Stimulated activated CD4-positive, alpha-beta T cell treated with anti-CD3 and anti-CD28 coated beads, Interleukin-12 subunit alpha, Interleukin-12 subunit beta, amount 100 ng/mL, for 24 hours (primary cell): ENCODE measurements at places on chromosomes 6 and 20.
A peak's percentile ranks its signal among the peaks of the same experiment; 100 is the strongest.

- DNase-seq, result peak; percentile 43
Measured at GRCh38 chr20:4130404-4131189, 115.2 kb upstream of the RNF24 start.

DNA sequence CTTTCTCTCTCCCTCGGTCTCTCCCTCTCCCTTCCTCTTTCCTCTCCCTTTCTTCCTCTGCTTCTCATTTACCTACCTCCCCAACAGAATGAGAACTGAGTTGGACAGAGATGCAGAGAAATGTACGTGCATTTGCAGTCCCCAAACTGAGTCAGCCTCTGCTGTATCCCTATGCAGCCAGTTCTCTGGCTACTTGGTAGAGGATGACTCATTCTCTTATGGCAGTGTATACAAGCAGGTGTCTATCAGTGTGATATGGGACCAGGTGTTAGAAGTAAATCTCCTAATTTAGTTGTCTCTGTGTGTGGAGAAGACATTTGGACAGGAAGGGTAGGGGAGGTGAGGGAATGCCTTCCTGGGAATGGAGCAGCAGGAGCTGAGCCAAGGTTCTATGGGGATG lies 470.8 kb downstream of the CD109 start:
- no peak for DNase-seq

DNA sequence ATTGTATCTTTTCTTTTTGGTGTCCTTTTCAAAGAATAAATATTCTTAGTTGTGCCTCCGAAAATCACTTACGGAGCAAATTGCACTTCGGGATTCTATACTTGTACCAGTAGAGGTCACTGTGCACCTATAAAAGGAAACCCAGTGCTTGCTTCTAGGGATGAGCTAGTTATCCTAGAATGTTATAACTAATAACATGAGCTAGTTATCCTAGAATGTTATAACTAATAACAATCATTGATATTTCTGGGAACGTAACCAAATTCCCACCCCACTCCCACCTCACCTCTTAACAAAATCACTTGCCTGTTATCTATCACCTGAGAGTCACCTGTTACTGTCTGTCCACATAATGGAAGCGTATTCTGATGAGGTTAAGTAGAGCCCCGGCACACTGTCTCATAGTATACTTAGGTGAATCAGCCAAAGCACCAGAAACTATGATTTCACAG lies 126.9 kb upstream of the TIAM2 start:
- DNase-seq, result no peak

GRCh38 chr6:158026054-158026900 lies 44.6 kb downstream of the SYNJ2 start:
- DNase-seq, result peak; percentile 64

- no peak for DNase-seq
Measured at GRCh38 chr6:54428431-54428830, 120.2 kb downstream of the TINAG start.

- no peak for DNase-seq
Measured at GRCh38 chr6:151385177-151385576, 6.2 kb downstream of the ZBTB2 start.

- no peak for DNase-seq
Measured at GRCh38 chr20:5469111-5469510, 152.4 kb upstream of the PROKR2 start.

DNA sequence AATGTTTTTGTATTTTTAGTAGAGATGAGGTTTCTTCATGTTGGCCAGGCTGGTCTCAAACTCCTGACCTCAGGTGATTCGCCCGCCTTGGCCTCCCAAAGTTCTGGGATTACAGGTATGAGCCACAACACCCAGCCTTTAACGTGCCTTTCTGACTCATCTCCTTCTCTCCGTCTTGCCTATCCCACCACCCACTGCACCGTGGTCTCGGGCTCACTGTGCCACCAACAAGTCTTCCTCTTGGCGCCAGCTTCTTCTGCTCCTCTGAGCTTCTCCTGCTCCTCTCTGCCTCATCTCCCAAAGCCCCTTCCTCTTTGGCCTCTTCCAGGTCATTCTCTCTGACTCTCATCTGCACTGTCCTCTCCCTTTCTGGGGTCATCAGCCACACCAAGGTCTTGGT lies 41.0 kb downstream of the TMEM242 start:
- DNase-seq, result no peak

- DNase-seq, result no peak
Measured at GRCh38 chr6:97059473-97059872, 134.9 kb downstream of the KLHL32 start.

DNA sequence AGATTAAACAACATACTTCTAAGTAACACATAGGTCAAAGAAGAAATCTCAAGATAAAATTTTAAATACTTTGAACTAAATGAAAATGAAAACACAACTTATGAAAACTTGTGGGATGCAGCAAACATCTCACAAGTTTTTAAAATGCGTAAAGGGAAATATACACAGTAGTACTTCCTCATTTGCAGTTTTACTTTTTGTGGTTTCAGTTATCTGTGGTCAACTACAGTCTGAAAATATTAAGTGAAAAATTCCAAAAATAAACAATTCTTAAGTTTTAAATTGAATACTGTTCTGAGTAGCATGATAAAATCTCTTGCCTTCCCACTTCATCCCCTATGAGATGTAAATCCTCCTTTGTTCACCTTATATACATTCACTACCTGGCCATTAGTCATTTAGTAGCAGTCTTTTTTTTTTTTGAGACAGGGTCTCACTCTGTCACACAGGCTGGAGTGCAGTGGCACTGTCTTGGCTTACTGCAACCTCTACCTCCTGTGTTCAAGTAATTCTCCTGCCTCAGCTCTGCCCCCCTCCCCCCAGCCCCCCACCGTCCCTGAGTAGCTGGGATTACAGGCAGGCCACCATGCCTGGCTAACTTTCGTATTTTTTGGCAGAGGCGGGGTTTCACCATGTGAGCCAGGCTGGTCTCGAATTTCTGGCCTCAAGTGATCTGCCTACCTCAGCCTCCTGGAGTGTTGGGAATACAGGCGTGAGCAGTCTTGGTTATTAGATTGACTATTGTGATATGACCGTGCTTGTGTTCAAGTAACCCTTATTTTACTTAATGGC lies 154.6 kb upstream of the AHI1 start:
- no peak for DNase-seq

- DNase-seq, result no peak
Measured at GRCh38 chr6:41545247-41545702, 906 bp upstream of the FOXP4 start.

GRCh38 chr6:157054531-157054979 lies 268.8 kb downstream of the TMEM242 start:
- no peak for DNase-seq

GRCh38 chr6:30970946-30971345 lies 12.6 kb upstream of the MUC21 start:
- DNase-seq, result no peak

GRCh38 chr6:147037881-147038280 lies 166.3 kb upstream of the STXBP5 start:
- DNase-seq, result no peak

DNA sequence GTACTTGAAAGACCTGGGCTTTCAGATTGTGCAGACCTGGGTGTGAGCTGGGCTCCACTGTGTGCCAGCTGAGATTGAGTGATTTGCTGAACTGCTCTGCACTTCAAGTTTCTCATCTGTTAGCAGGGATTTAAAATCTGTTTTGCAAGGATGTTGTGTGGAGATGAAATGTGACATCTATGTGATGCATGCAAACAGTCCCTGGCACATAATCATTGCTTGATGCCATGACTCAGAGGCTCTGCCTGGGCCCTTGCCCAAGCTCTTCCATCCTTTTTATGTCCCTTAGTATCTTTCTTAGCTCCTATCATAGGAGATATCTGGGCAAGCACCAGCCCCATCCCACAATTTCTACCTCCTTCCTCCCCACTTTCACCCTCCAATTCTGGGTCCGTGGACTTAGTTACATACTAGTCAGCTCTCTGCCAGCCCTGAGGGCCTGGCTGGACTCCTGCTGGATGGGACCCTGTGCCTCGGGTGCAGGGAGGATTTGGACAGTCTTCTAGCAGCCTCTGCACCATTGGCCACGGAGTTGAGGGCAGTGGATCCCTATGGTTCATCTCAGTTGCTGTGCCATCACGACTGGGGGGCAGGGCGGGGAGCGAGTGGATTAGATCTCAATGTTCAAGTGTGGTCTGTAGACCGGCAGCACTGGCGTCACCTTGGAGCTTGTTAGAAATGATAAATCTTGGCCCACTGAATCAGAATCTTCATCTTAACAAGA lies 103.6 kb downstream of the MAP3K7 start:
- DNase-seq, result no peak

DNA sequence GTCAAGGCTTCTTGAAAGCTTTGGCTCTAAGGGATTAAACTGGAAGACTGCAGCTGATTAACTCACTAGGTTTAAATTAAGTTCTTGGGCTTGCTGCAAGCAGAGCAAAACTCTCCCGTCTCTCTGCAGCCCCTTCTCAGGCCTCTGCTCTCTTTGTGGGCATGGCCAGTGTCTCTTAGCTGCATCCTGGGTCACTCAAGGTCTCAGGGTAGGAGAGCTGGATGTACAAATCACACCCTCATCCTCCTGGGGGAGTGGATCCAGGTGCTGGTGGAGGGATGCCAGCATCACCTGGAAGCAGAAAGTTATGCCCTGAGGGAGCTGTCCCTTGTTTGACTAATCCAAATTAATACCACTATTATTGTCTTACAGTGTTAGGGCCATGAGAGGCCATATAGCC lies 35.8 kb downstream of the GCM1 start:
- DNase-seq, result no peak

GRCh38 chr6:129493354-129493902 lies 216.5 kb downstream of the ARHGAP18 start:
- DNase-seq, result no peak

DNA sequence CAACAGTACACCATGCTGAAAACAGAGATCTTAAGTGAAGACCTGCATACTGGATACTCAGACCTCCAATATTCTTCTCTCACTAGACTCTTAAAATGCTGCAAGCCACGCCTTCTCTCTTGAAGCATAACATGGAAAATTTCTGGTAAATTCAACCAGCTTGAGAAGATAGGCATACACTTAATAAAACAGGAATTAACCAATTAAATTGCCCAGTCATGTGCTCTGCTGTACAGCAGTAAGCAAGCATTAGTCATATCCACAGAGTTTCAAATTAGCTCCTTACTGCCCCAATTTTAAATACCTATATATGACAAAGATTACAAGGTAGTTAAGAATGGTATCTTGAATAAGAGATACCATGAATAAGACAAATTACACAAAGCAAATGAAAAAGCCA lies 53.8 kb downstream of the C6orf58 start:
- no peak for DNase-seq

GRCh38 chr6:121428872-121429756 lies 6.3 kb upstream of the GJA1 start:
- DNase-seq, result no peak
